ENCODE measurements at places on chromosomes 3 and 15. TPM values are rescaled to one million over a fixed set of nuclear protein-coding genes. Genes with fewer than 3 reads are reported as not detected.

- DNase-seq: no peak
Measured at GRCh38 chr3:27613846-27614500, 108.2 kb downstream of the EOMES start.

GRCh38 chr15:48334260-48334659 is 3.0 kb downstream of the DUT start:
- DNase-seq: no peak

GRCh38 chr15:73573037-73573436 is 60.2 kb downstream of the NPTN start:
- no peak for DNase-seq

Gene AMT
- 0.42 TPM for total RNA-seq

DNA sequence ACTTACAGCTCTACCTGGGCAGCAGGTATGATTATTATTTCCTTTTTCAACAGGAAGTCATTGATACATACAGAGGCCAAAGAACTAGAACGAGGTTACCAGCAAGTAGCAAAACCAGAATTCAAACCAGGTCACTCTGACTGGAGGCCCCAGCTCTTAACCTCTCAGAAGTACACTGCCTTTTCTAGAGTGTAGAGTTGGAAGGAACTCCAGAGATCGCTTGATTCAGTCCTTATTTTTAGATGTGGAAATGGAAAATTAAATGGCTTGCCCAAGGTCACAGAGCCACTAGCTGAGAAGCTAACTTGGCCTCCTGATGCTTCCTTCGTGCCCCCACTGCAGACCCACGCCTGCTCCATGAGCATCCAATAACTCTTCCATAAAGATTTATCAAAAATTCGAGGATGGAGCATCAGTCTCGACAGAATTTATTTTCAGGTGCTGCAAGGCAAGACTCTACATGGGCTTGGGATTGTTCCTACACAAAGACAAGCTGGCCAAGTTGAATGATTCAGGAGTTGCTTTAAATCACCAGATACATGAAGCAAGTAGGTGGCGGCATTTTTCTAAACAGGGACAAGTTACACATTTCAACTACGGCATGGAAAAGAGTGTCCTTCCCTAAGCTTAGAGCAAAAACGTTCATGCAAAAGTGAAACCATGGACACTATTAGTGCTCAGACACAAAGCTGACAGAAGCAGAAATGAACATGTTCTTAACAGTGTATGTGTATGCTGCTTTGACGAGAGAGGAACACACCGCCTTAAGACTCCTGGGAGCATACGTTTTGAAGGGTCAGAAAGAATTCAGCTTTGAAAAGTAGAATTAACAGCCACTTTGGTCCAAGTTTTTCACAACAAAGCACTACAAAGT is 235.7 kb downstream of the THRB start:
- DNase-seq: no peak

DNA sequence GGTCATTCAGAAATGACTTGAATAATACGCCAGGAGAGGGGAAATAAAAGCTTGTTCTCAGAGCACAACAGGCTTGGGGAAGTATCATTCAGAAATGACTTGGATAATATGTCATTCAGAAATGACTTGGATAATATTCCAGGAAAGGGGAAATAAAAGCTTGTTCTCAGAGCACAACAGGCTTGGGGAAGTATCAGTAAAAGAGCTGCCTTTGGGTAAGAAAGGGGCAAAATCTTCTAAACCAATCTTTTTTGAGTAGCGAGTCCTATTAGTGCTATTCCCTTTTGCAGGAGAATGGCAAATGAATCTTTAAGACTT is 20.9 kb downstream of the GABRR3 start:
- DNase-seq: no peak

Gene UBE2E2
- 18.1 TPM for total RNA-seq

Gene NPAP1
- not detected for total RNA-seq

- no peak for DNase-seq
Measured at GRCh38 chr3:113898892-113899291, 48.9 kb upstream of the ZDHHC23 start.

DNA sequence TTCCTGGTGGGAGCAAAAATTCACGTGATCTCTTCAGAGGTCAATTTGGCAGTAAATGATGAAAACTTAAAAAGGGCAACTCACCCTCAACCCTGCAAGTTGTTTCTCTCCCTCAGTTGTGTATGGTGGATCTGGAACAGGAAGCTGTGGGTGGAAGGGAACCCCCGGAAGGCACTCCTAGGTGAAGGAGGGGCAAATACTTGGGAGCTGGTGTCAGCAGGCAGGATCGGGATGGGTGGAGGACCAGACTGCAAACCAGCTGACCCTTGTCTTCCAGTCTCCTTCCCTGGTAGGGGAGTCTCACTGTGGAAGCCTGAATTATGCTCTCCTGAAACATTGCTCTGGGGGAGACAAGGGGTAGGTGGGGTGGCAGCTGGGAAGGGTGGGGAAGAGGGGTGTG is 33.5 kb downstream of the PRR23E start:
- no peak for DNase-seq

DNA sequence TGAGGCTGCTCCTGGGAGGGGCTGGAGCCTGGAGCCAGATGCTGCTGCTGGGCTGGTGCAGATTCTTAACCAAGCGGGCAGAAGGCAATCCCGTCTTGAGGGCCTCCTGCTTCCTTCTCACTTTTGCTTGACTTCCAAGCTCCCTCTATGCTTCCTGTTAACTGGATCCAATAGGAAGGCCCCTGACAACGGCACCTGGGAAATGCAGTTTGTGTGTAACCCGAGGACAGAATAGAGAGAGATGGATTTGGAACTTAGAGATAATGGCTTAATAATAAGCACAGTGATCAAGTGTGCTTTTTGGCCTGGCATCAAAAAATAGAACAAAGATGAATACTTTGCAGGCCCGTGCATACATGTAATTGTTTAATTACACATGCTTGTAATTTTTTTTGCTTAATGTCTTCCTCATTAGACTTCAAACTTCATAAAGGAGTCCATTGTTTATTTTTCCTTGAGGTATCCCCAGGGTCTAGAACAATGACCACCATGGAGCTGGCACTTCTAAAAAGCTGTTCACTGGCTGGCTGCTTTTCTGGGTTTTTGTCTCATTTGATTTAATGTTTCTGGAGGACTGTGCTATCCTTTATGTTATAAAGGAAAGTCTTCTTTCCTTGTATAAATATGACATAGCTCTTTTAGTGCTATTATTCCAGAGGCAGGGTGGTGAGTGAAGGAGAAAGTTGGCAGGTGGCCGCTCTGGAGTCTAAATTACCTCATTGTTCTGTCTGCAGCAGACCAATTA is 63.3 kb upstream of the MITF start:
- no peak for DNase-seq

GRCh38 chr3:44184319-44184953 is 57.2 kb upstream of the TOPAZ1 start:
- no peak for DNase-seq

Gene FBXW12
- not detected for total RNA-seq

DNA sequence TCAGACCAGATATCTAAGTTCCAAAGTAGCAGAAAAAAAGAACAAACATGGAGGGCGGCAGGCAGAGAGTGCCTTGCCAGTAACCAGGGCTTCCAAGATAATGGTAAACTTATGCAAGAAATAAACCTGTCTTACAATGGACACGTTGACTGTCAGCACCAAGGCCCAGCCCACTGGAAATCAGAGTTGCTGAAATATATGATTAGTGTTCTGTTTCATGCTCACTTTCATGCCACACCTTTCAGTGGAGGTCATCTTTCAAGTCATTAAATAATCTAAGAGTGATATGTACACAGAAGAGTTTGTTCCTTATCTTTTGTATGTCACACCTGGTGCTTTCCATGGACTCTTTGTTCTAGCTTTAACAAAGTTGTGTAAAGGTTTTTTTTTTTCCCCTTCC is 358.1 kb downstream of the MECOM start:
- DNase-seq: no peak

DNA sequence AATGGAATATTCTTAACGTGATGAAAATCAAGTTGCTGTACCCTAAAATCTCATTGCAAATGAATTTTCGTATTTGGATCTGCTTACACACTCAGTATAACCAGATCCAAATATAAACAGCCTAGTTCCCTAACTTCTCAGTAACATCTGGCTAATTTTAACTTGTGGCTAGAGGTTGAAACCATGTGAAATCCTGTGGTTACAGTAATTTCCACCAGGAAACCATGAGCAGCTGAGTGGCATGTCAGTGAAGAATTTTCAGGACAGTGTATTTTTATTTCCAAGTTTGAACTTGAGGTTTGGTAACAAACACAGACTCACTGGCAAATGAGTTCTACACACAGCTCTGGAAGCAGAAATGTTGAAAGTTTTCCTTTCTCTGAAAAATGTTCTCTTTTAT is 754.1 kb downstream of the NR2F2 start:
- no peak for DNase-seq

Gene TLR9
- total RNA-seq: 1.4 TPM

DNA sequence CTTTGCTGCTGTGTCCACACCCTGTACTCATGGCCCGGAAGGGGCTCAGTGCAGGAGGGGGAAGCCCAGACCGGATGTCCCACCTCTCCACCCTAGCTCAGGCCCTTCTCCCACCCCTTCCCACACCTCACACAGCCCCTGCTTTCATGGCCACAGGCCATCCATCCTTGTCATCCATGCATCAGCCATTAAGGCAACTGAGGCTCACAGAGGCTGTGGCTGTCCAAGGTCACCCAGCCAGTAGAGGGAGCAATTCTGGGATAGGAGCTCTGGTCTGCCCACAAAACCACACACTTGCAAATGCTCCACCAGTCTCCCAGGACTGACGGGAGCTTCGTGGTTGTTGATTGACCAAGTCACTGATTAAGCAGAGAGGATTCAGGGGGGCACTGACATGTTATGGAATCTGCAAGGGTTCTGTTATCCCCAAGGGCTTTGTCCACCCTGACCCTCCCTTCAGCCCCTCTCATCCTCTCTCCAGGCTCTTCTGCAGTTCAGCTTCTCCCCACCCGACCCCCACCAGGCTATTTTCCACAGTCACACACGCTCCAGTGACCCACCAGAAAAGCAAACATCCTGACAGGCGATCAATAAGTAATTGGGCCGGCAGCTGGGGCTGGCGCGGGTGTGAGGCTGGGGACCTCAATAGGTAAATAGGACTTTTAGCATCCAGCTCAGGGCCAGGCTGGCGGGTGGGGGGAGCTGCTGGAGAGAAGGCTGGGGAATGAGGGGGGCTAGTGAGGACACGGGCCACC is 15.1 kb downstream of the LINGO1 start:
- no peak for DNase-seq

- no peak for DNase-seq
Measured at GRCh38 chr3:39109086-39109485, 1.6 kb downstream of the TTC21A start.

DNA sequence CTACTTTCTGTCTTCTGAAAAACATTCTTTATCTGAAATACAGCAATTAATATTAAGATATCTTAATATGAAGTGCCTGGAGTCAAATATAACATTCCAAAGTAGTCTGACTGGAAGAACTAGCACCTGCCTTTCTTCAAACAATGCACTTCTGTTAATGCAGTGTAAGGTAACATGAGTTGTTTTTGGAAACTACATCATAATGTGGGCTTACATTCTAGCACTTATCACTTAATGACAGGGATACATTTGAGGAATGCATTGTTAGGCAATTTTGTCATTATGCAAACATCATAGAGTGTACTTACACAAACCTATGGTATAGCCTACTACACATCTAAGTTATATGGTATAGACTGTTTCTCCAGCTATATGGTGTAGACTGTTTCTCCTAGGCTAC is 49.2 kb downstream of the SLC15A2 start:
- DNase-seq: no peak

- DNase-seq: no peak
Measured at GRCh38 chr3:62332835-62333244, 40.5 kb downstream of the FEZF2 start.

DNA sequence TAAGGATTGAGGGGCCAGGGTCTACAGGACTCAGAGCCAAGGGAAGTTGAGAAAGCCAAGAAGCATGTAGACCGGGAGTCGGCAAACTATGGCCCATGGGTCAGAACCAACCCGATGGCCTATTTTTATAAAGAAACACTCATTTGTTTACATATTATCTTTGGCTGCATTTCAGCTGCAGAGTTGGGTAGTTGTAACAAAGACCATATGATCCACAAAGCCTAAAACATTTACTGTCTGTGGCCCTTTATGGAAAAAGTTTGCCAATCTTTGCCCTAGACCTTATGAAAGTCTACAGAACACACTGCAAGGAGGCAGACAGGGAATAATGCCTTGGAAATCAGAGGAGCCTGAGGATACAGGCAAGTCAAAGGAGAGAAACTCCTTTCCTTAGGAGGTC is 63.2 kb upstream of the MNS1 start:
- no peak for DNase-seq

Gene LRCH3
- total RNA-seq: 33.6 TPM

Gene ERICH6
- not detected for total RNA-seq

DNA sequence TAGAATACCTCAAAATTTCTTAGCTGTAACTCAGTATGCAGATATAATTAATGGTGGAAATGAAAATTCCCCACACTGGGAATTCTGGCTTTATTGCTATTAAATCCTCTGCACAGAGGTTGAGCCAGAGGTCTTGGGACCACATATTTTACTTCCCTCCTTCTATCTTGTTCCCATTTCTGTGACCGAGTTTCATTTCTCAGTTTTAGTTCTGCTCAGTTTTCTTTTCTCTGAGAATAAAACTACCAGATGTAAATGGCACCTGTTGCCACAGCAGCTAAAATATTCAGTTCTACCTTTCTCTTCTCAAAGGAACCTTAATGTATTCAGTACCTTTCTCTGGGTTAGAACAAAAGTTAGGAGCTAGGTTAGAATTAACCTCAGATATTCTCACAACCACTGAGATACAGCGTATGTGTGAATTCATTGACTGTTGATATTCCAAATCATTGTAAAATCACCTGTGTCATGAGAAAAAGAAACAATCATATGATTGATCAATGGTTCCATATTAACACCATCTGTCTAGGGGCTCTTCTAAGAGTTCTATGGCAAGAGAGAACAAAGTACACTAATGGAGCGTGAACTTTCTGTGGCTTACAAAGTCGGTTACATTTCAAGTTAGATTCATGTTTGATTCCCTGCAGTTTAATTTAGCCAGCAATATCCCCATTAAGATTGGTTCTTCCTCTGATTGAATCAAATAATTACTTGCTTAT is 374.1 kb downstream of the EFHB start:
- DNase-seq: no peak

Gene LHFPL4
- not detected for total RNA-seq

GRCh38 chr3:56125358-56126005 is 342.8 kb downstream of the ERC2 start:
- no peak for DNase-seq

Gene ATP13A4
- total RNA-seq: 1.7 TPM

DNA sequence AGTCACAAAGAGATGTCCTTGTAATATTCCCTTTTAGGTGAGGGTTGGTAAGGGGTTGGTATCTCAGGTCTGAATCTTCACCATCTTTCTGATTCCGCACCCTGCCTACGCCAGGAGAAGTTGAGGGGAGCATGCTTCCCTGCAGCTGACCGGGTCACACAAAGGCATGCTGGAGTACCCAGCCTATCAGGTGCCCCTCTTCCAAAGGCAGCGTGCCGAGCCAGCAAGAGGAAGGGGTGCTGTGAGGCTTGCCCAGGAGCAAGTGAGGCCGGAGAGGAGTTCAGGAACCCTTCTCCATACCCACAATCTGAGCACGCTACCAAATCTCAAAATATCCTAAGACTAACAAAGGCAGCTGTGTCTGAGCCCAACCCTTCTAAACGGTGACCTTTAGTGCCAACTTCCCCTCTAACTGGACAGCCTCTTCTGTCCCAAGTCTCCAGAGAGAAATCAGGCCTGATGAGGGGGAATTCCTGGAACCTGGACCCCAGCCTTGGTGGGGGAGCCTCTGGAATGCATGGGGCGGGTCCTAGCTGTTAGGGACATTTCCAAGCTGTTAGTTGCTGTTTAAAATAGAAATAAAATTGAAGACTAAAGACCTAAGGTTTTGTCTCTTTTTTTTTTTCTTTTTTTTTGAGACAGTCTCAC is 19.8 kb downstream of the TYRO3 start:
- DNase-seq: no peak

- no peak for DNase-seq
Measured at GRCh38 chr3:74515451-74515850, 99.0 kb downstream of the CNTN3 start.

Gene DYNC1LI1
- total RNA-seq: 36.1 TPM
